ENCODE measurements at places on chromosomes 1 and 21.

DNA sequence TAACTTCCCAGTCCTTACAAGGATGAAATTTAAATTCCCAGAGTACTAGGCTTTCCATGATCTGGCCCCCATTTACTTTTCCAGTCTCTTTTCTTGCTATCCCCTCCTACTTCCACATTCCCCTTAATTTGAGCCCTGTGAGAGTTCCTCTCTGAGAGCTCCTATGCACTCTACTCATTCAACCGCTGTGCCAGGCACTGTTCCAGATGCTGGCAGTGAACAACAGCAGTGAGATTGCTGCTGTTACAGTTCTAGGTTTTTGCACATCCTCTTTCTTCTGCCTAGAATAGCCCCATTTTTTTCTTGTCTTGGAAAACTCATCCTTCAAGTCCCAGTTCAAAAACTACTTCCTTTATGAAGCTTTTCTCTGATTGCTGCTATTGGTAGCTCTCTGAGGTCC, 18.8 kb downstream of the ATF6 start:
- no peak for DNase-seq

DNA sequence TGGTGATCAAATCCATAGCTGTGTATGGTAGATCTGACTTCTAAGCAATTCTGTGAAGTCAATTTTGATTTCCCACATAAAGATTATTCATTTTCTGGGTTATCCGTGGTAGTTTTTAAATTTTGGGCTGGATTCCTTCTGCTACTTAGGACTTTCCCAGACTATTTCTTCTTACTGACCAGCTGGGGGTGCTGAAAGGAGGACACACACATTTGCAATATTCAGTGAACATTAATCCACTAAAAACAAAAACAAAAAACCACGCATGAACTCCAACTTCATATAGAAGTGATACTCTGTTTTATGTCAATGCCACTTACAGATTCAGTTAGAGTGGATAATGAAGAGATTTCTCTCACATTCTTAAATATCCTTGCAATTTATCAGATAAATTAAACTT, 105.4 kb downstream of the KCTD3 start:
- DNase-seq = no peak

GRCh38 chr21:43299441-43300277, 127.3 kb downstream of the SIK1 start:
- DNase-seq = no peak

DNA sequence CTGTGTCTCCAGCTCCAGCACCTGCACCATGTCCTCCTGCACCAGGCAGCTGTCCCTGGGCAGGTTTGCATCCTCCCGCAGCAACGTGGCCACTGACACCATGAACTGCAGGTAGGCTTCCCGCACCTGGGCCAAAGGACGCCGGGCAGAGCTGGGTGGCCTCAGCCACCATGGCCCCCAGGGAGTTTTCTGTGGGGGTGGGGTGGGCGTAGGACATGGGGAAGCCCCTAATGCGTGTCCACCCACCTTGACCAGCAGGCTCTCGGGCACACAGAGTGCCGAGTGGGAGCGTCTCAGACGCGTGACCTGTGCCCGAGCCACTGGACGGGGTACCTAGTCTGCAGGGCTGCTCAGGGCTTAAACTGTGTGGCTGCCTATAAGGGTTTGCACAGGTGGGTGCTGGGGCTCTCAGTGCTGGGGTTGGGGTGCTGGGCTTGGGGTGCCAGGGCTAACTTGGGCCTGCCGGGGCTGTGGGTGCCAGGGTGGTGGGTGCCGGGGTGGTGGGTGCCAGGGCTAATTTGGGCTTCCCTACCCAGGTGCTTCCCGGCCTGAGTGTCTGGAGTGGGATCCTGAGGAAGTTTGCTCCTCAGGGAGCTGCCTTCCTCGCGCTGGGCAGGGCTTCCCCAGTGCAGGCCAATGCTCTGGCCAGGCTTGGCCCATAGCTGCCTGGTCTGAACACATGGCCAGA, 17.7 kb downstream of the PRXL2B start:
- DNase-seq = no peak

DNA sequence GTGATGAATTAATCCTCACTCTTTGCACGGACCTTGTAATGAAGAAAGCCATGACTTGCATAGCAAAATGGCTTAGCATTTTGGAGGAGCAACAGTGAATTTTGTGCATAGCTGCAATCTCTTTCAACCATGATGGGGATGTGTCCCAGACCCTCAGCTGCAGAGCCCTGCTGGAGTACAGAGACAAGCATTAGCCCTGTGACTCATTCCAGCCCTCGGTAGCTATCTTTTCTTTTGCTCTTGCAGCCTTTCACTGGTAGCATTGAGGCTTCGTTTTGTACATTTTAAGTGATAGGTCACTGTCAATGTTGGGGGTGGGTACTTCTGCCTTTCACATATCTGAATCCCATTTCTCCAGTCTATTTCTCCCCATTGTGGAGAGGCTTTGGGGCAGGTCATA, 58.4 kb downstream of the SLC35F3 start:
- no peak for DNase-seq

DNA sequence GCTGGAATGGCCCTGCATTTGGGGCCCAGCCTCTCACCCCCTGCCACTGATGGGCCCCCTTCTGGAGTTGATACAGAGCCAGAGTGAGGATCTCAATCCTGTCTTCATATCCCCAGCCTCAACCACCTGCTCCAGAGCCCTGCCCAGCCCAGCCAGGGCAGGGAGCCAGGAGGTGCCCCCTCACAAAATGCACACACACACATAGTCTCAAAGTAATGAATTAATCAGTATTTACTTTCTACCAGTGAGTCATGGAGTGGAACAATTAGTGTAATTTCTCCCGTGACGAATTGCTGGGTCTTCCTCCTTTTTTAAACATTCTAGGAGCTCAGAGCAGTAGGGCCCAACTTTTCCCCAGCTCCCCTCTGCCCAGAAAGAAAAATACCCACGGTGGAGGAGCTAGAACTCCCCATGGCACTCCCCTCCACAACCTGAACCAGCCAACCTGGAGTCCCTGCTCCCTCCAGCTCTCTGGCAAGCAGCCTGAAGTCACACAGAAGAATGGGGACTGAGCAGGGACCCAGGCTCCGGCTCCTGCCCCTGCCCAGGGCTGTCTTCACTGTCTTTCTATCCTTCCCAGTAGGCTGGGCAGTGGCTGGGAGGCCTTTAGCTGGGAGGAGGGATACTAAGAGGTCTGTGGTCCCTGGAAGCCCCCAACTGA, 29.3 kb downstream of the SDC3 start:
- no peak for DNase-seq

DNA sequence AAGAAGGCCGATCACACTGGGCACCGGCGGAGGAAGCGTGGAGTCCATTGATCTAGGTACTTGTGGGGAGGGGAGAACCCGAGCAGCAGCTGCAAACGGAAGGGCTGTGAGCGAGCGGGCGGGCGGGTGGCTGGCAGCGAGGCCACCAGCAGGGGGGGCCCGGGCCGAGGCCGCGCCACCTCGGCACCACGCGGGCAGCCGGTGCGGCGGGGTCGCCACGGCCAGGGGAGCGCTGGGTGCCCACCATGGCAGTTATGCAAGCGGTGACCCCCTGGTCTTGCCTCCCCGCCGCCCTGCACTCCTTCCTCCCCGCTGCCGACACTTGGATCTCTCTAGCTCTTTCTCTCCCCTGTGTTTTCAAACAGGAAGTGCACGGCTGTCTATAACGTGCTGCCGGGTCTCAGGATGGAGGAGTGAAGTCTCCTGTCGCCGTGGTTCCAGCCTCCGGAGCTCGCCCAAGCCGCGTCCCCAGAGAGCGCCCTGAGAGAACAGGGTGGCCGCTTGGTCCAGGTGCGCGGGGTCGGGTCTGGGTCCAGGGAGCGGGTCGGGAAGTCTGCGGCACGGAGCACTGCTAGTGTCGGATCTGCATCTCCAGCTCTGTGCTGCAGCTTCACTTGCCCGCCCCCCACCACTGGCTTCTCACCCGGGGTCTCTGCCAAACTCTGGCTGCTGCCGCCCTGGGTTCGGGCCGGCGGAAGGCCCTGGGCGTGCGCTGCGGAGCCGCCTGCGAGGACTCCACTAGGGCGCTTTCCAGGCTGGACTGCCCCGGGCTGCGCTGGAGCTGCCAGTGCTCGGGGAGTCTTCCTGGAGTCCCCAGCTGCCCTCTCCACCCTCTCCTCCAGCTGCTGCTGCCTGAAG, 22.7 kb downstream of the LRRC8D start:
- DNase-seq = no peak

GRCh38 chr1:8351693-8352470, 34.0 kb downstream of the SLC45A1 start:
- no peak for DNase-seq
